ENCODE measurements at places on chromosomes 12 and 14. TPM values are rescaled to one million over a fixed set of nuclear protein-coding genes. Genes with fewer than 3 reads are reported as not detected.

DNA sequence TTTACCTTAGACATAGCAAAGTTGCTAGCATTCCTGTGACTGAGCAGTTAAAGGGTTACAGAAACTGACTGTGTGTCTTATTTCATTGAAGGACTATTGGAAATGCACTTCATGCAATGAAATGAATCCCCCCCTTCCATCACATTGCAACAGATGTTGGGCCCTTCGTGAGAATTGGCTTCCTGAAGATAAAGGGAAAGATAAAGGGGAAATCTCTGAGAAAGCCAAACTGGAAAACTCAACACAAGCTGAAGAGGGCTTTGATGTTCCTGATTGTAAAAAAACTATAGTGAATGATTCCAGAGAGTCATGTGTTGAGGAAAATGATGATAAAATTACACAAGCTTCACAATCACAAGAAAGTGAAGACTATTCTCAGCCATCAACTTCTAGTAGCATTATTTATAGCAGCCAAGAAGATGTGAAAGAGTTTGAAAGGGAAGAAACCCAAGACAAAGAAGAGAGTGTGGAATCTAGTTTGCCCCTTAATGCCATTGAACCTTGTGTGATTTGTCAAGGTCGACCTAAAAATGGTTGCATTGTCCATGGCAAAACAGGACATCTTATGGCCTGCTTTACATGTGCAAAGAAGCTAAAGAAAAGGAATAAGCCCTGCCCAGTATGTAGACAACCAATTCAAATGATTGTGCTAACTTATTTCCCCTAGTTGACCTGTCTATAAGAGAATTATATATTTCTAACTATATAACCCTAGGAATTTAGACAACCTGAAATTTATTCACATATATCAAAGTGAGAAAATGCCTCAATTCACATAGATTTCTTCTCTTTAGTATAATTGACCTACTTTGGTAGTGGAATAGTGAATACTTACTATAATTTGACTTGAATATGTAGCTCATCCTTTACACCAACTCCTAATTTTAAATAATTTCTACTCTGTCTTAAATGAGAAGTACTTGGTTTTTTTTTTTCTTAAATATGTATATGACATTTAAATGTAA, 31.5 kb downstream of the MDM2 start:
- DNase-seq, result no peak

- DNase-seq, result no peak
Measured at GRCh38 chr12:109630815-109631214, 57.2 kb downstream of the MVK start.

DNA sequence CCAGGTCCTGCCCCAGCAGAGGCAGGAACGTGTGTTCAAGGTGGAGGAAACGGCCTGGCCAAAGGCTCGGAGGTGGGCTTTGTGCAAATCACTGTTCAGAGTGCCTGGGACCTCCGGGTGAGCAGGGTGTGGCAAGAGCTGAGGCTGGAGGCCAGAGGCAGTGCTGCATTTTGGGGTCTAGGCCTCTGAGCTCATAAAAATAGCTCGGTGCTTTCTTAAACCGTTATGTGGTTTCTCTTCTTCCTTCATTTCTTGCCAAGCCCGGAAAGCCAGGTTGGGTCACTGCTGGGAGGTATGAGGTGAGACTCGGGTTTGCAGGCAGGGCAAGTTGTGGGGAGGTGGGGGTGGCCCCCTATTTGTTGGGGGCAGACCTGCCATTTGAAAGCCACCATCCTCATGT, 178.8 kb upstream of the MYL2 start:
- DNase-seq, result no peak

SLC39A2 gene
- polyA plus RNA-seq, result not detected
